CD8-positive, alpha-beta T cell (primary cell): ENCODE measurements at places on chromosomes 7 and 10.
A peak's percentile ranks its signal among the peaks of the same experiment; 100 is the strongest.

DNA sequence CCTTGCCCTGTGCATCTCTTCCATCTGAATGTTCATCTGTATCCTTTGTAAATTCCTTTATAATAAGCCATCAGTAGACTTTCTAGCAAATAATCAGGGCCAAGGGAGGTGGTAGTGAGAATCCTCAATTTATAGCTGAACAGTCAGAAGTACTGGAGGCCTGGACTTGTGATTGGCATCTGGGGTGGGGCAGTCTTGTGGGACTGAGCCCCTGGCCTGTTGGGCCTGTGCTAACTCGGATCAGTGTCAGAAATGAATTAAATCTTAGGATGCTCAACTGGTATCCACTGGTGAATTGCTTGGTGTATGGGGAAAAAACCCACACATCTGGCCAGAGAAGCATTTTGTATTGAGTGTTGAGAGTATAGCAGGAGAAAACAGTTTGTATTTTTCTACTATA is 481.8 kb downstream of the GLRX3 start:
- DNase-seq, result no peak

GRCh38 chr10:17235136-17235535 is 7.1 kb downstream of the VIM start:
- no peak for DNase-seq

DNA sequence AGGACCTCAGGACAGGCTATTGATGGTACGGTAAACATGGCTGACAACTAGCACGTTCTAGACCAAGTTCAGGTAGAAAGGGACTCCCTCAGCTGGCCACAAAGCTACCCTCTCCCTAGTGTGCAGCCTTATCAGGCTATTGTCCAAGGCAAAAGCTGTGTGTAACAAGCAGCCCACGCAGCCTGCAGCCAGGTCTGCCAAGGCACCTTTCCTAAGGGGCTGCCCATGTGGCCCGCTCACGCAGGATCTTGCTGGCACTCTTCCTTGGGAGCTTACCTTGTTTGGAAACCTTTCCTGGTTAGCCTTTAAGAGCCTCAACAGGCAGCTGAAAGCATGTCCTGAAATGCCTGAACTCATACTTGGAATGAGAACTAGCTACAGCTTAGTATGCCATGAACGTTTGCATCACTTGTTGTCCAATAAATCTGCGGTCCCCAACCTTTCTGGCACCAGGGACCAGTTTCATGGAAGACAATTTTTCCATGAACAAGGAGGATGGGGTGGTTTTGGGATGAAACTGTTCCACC is 51.7 kb downstream of the SYPL1 start:
- no peak for DNase-seq

DNA sequence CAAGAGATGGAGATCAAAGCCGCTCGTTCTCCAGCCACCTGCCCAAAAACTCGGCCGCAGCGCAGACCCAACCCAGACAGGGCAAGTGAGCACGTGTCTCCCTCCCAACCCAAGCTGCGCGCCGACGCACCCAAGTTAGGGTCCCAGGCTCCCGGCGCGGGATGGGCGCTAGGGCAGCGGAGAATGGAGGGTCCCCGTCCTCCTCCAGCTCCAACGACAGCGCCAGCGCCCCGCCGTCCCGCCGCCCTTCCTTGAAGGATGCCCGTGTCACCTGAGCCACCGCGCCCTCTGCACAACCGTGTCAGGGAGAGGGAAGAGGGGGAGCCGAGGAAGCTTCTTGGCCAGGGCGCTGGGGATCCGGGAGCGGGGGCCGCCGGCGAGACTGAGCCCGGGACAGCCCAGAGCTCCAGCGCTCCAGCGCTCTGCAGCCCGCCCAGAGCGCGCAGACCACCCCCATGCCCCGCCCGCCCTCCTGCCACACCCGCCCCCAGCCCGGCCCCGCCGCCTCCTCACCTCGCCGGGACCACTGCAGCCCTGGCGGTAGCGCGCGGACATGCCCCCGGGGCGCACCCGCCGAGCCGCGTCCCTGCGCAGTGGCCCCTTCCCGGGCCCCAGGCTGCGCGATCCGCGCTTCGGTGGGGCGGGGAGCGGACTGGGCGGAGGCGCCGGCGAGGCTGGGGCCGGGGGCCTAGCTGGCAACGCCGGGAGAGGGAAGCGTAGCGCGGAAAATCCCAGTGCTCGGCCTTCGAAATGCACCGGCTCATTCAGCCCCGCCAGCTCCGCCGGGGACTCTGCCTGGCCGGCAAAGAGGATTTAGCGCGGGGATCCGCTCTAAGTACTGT is at the start of gene SLC16A12:
SLC16A12 (minus strand) TSS at position 424 of the 842 bp plus-strand sequence. CDS start 73,016 bp downstream, outside the sequence.
- DNase-seq, result no peak

GRCh38 chr10:63166742-63167258 is 33.7 kb downstream of the NRBF2 start:
- DNase-seq, result no peak

GRCh38 chr10:75825235-75825634 is 393.8 kb downstream of the LRMDA start:
- DNase-seq, result no peak

GRCh38 chr10:103310197-103310596 is 33.3 kb downstream of the INA start:
- no peak for DNase-seq

DNA sequence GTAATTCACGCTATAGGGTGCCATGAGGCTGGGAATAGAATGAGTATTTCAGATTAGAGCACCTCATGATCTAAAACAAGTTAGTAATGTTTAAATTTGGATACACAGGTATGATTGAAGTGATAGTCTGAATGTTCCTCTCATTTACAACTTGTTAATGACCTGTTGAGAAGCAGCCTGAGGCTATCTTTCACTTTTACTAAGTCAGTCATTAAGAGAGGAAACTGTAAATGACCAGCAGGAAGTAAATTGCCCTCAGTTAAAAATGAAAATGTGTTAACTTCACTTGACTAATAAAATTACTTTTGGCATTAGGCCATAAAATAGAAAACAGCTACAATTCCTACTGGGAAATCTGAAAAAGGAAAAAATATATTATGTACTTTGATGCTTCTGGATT is 1042.0 kb downstream of the DNAJB9 start:
- DNase-seq, result no peak

DNA sequence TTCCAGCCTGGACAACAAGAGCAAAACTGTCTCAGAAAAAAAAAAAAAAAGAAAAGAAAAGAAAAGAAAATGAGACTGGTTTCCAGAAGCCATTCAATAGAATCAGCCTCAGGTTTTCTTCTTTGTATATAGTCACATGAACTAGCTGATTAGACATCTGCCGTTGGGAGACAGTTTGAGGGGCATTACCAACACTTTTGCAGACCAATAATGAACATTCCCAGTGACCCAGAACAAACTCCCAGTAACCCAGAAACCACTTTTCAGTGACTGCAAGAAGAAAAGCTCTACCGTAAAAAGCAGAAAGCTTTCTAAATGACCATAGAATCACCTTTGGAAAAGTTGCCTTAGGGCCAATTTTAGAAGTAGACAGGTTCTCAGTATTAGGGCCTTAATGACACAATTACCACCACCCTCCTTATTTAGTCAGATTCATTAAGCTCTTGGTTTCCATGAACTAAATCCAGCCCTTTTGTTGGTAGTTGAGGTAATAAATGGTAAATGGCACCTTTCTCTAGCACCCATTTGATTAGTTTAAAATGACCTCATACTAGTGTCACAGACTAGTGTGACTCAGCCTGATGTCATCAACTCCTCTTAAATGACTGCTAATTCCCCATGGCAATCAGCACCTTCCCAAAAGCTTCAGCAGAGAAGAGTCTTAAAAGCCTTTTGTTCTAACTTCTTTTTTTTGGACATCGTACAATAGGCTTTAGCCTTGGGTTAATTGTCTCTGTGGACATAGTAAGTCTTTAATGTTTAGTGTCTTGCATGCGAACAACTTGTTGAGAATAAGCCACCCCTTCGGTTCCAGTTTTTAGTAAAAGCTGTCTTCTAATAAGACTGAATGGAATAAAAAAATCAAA is 33.6 kb upstream of the XRCC2 start:
- no peak for DNase-seq

DNA sequence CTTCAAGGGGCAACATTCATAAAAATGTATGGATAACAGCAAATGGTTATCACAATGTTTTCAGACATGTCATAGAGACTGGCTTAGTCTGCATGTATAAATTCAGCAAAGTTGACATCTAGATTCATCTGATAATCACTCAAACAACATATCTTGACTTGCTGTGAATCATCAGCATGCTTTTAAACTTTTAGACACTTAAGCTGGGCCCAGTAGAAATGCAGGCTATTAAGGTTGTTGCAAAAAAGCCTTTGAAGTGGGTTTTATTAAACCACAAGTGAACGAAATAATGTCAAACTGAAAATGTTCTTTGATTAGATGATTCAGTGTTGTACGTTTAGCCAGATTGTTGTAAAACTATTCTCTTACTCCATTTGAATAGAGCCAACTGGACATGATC is 759.6 kb downstream of the NXPH1 start:
- no peak for DNase-seq

- no peak for DNase-seq
These were observed 106.2 kb downstream of the ABCC2 start for GRCh38 chr10:99888622-99889021.

- no peak for DNase-seq
These were observed 29.7 kb downstream of the KLRG2 start for GRCh38 chr7:139453673-139454321.

- DNase-seq, result peak; percentile 66
These were observed at the start of gene PCBD1 for GRCh38 chr10:70887804-70888800. TSS of gene PCBD1 (minus strand) at chr10:70888565. CDS start at chr10:70888533, 32 bp downstream.

- DNase-seq, result no peak
These were observed 27.3 kb downstream of the AGAP3 start for GRCh38 chr7:151113344-151114150.

DNA sequence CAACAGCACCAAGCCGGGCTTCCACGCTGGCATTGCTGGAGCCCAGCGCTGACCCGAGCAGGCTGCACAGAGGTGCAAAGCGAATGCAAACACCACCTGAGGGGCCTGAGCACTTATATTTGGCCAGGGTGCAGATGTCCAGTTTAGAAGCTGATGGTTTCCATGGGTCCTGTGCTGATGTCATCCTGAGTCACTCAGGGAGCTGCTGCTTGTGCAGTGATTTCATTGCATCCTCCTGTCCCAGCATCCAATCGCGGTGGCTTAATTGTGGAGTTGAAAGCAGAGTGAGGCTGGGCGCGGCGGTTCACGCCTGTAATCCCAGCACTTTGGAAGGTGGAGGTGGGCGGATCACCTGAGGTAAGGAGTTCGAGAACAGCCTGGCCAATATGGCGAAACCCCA is 410.2 kb upstream of the KLF6 start:
- no peak for DNase-seq

DNA sequence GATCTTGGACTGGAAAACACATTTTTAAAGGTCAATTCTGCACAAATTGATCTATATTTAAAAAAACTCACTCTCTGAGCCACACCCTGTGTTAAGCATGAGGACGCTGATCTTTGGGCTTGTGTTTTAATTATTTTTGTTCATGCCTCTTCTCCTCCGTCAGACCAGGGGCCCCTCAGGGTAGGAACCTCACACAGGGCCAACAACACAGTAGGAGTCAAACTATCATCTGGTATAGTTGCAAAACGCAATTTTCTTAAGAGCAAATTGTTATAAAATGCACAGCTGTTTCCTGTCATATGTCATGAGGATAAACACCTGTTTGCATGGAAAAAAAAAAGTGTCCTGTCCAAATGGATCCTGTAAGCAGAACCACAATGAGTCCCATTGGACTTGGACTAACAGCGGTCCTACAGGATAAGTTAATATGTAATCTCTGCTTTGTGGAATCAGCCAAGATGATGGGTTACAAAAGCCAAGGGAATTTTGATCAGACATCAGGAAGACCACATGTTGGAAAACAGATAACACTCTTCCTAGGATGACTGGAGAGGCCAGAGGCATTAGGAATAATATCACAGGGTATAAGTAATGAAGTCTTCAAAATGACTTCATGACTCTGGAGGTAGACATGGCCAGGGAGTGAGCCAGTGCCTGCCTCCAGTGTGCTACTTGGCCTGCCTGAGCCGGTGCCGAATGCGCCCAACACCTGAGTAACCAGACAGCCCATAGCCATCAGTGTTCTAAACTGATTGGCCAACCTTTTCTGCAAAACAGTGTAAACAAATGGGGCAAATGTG is 184.9 kb upstream of the ADCY1 start:
- DNase-seq, result no peak

DNA sequence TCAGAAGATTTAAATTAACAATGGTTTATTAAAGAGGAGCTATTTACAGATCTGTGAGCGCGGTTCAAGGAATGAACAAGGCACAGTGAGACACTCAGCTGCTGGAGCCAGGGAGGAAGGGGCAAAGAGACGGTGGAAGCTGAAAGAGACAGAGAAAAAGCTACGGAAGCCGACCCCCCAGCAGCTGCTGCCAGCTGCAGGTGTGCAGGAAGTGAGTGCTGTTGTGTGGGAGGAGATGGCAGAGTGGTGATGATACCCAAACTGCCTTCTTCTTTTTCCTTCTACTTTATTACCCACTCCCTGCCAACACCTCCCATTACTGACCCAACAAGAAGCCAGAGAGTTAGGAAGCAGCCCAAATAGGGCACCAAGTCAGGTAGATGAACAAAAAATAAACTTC is 41.9 kb upstream of the MBL2 start:
- DNase-seq, result no peak
